Fibroblast of pulmonary artery (primary cell): ENCODE measurements at places on chromosomes 4 and X.
A peak's percentile ranks its signal among the peaks of the same experiment; 100 is the strongest.

DNA sequence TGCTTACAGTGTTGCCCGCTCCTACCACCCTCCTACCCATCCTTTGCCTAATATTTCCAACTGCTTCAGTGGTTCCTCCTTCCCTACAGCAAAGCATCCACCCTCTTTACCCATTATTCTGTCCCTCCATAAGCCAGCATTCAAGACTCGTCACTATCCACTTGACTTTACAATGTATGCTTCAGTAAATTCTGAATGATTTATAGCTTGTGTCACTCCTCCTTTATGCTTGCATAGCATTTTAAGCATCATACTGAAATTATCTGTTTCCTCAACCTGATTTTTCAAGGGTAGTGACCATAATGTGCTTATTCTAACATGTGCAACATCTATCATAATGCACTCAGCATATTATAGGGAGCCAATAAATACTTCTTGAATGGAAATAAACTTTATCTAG, 365.5 kb downstream of the RAB28 start:
- no peak for DNase-seq

- no peak for DNase-seq
Observed at GRCh38 chr4:56976837-56977320, 527 bp downstream of the NOA1 start.

DNA sequence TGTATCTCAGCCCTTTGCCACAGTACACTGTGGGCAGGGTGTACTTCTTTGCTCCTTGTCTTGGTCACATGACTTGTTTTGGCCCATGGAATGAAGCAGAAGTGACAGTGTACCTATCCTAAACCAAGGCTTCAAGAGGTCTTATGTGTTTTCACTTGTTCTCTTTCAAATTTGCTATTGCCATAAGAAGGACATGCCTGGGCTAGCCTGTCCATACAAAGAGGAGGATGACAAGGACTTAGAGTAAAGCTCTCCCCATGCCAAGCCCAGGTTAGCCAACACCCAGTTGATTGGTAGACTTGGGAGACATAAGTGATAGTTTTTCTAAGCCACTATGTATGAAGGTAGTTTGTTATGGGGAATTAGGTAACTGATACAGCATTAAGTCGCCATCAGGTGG, 141.1 kb upstream of the MID1 start:
- DNase-seq = no peak

DNA sequence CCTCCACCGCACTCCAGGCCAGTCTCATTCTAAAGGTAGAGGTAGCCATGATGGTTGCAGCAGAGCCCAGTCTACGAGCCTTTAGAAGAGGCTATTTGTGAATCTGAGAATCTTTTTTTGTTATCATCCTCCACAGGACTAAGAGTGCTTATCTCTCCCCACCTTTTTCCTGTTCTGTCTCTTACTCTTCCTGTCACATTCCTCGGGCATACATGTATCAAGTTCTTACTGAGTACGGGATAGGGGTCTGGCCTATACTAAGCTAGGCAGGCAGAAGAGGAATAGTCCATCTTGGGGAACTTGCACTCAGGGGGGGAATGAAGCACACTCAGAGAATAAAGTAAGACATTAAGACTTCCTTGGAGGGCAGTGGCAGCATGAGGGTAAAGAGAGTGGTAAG, 25.7 kb downstream of the LAS1L start:
- DNase-seq = no peak

DNA sequence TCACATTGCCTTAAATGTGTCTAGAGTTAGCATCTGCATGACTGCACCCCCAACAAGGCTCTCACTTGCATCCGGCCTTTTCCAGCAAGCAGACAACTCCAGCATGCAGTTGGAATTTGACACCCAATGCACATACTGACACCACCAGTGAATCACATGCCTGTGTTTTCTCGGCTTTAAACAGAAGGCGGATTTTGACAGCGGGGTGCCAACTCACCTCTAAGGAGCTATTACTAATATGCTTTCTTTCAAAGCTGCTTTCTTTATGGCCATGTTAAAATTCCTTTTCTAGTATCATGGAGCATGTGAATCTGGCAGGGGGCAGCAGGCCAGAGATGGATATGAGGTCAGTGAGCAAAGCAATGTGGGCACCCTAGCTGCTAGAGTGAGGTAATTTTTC, 78.0 kb upstream of the CLNK start:
- peak; percentile 24 for DNase-seq

- no peak for DNase-seq
Observed at GRCh38 chrX:2224597-2225235, 276.1 kb downstream of the DHRSX start.

- no peak for DNase-seq
Observed at GRCh38 chr4:109007976-109008375, 245.1 kb upstream of the ETNPPL start.

GRCh38 chrX:43255596-43255995, 400.5 kb upstream of the MAOA start:
- no peak for DNase-seq

DNA sequence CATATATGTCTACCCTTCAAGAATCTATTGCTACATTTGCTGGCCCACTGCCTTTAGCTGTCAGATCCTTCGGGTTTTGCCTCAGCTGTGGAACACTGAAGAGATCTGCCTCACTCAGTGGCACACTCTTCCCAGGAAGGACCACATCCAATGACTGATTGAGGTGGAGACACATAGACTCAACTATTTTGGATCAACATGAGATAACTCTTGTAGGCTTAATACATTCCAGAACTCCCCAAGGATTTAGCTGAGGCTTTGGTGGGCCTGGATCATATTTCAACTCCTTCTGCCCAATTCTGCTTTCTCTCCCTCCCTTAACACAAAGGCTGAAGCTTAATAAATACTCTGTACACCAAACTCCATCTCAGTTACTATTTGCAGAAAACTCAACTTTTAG, 100.5 kb downstream of the CORIN start:
- no peak for DNase-seq

GRCh38 chrX:49233176-49233575, at the start of gene CACNA1F:
TSS of gene CACNA1F (minus strand) at chrX:49233340. CDS start at chrX:49233309, 31 bp downstream.
- DNase-seq = no peak

DNA sequence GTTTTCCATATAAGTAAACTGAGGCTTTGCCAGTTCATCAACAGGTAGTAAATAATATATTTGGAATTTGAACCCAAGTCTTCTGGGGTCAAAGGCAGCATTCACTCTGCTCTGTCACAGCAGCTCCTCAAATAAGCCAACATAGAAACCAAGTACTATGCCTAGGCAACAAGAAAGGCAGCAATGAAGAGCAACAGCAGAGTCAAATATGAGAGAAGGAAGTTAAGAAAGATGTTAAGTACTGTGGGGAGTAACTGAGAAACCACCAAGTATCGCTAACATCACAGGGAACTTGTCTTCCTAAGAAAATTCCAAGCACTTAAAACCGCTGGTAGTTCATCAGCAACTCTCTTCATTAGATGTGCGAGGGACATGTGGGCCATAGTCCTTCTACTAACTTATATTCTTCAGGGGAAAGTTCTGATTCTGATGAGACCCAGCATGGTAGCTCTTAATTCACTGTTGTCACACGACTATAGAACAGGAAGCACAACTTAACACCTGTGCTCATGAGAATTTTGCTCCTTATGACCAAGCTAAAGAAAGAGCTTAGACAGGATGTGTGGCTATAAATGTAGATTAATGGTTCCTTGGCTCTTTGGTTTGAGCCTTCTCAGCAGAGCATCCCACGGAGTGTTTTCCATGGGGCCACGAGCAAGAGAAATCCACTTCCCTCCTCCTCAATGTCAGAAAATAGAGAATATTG, 107.8 kb downstream of the AR start:
- DNase-seq = no peak

GRCh38 chr4:163127621-163128020, 39.1 kb downstream of the NAF1 start:
- DNase-seq = no peak

DNA sequence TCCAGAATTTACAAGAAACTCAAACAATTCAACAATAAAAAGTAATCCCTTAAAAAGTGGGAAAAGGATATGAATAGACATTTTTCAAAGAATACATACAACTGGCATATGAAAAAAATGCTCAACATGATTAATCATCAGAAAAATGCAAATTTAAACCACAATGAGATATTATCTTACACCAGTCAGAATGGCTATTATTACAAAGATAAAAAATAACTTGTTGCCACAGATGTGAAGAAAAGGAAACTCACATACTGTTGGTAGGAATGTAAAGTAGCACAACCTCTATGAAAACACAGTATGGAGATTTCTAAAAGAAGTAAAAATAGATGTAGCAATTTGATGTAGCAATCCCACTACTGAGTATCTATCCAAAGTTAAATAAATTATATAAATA, 65.1 kb upstream of the DIAPH2 start:
- DNase-seq = peak; percentile 42

GRCh38 chr4:114497116-114497515, 101.5 kb upstream of the UGT8 start:
- DNase-seq = no peak

DNA sequence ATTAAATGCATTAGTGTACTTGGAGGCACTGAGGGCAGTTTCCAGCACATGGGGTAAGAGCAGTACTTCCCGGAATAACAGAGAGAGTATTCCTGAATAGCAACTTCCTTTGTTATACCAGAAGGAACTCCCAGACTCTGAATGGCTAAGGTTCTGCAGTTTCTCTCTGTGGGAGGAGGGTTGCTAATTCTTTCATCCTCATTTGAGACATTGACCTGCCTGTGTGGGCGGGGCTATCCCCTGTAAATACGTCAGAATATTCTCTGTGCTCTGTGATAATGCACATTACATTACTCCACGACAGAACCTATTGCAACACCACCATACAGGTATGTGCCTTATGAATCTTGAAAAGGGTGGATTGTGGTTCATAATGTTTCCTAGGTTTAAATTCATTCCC, 52.7 kb downstream of the SPINK2 start:
- DNase-seq = no peak

- no peak for DNase-seq
Observed at GRCh38 chr4:121411151-121411744, 30.4 kb upstream of the QRFPR start.

DNA sequence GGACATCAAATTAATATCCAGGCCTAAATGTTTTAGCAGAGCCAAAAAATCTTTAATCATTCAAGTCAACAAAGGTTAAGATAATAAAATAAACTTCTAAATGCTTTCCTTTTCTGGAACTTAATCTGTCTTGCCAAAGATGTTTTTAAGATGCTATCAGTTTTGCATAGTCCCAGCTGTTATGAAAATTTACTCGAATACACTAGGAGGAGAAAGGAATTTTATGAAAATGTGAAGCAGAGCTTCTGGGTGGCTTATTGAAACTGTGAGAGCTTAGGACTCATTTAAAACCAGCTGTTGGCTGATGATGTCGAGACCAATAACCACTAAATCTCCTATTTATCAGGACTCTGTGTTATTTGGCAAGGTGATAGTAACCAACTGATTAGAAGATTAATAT, 202.2 kb upstream of the ETNPPL start:
- DNase-seq = no peak

DNA sequence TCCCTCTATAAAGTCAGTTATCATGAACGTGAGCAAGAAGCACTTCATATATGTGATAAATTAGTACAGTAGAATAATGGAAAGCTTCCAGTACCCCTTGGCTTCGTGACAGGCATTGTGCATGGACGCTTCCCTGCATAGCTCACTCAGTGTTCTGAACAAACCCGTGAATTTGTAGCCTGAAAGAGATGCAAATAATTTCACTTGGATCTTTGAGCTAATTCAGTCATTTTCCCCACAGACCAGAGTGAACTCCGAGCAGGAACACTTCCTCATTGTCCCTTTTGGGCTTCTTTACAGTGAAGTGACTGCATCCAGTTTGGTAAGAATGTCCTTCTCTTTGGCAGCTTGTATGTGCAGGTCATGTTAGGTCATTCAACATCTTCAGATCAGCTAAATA, 50.1 kb downstream of the ADD1 start:
- DNase-seq = peak; percentile 61
